ENCODE measurements at places on chromosomes 2 and 18. TPM values are rescaled to one million over a fixed set of nuclear protein-coding genes. Genes with fewer than 3 reads are reported as not detected.

DNA sequence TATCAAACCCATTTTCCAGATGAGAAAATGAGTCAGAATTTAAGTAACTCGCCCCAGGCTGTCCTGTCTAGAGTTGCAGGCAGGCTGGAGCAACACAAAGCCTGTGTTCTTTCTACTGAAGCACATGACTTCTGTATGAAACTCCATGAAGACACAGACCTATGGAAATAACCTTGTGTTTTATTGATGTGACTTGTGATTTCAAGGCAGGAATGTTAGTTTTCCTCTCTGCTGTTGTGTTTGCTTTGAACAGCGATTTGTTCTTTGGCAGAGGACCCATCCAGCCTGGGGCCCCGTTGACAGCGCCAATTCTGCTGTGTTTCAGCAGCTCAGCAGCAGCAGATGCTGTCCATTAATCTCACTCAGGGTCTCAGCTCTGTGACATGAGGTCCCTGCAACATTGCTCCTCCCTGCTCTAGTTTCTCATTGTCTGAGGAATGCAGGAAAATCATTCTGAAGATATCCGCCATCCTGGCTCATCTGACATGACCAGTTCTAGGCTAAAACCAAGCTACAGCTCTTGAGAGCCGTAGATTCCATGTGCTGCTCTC, 344.3 kb upstream of the RAB12 start:
- H3K27me3 ChIP-seq: no peaks in the 10 kb centered on the region
- no peak overlapping the region for H3K4me3 ChIP-seq
- H3K4me1 ChIP-seq: peaks cover 4% of the 10 kb centered on the region

DNA sequence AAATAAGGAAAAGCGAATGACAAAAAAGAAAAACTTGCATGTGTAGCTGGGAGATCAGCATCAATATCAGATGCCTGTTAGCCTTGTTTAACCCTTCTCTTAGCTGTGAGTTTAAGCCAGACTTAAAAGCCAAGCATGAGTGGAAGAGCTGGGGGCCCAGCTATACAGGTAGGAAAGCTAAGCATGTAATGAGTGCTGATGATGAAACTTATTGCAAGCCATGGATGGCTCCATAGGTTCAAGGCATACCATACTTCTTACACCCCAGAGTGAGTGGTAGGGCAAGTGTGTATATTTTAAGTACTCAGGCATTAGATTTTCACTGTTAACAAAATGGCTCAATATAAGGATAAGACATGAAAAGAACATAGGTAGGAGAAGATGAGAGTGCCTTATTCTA, 28.0 kb downstream of the RBBP8 start:
- H3K27ac ChIP-seq: no peak overlapping the region
- H3K36me3 ChIP-seq: no peaks in the 10 kb centered on the region
- H3K4me1 ChIP-seq: peaks cover 2% of the 10 kb centered on the region
- H3K27me3 ChIP-seq: no peaks in the 10 kb centered on the region
- H3K4me3 ChIP-seq: no peak overlapping the region

DNA sequence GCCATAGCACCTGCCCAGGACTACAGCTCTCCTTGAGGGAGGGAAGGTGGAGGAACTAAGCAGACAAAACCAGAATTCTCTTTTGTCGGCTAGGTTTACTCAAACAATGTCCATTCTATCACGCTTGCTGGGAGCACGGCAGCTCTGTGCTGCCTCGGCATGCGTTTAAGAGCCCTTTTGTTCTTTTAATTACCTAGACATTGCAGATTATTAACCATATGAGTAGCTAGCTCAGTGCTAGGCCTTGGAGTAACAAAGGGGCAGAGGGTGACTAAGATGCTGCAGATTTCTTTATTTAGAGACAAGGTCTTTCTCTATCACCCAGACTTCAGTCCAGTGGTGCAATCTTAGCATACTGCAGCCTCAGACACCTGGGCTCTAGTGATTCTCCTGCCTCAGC, 11.1 kb downstream of the MSGN1 start:
- H3K36me3 ChIP-seq: no peaks in the 10 kb centered on the region
- H3K4me1 ChIP-seq: no peaks in the 10 kb centered on the region
- DNase-seq: no peak
- H3K27me3 ChIP-seq: peaks cover 29% of the 10 kb centered on the region
- no peak overlapping the region for H3K27ac ChIP-seq

DNA sequence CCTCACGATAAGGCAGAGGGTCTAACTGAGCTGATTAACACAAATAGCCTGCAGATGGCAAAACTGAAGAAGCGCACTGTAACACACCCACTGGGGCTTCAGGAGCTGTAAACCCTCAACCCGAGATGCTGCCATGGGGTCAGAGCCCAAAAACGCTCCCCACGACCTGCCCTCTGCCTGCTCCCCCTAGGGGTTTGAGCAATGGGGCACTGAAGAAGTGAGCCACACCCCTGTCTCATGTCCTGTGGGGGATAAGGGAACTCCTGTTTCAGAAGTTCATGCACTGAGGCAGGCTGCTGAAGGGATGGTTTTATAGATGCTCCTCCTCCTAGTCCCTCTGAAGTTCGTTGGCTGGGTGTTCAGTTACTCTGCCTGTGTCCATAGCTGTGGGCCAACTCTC, 105.9 kb upstream of the CELF4 start:
- no peaks in the 10 kb centered on the region for H3K36me3 ChIP-seq
- no peaks in the 10 kb centered on the region for H3K27me3 ChIP-seq
- no peak for DNase-seq
- H3K4me1 ChIP-seq: no peaks in the 10 kb centered on the region
- H3K27ac ChIP-seq: no peak overlapping the region

DNA sequence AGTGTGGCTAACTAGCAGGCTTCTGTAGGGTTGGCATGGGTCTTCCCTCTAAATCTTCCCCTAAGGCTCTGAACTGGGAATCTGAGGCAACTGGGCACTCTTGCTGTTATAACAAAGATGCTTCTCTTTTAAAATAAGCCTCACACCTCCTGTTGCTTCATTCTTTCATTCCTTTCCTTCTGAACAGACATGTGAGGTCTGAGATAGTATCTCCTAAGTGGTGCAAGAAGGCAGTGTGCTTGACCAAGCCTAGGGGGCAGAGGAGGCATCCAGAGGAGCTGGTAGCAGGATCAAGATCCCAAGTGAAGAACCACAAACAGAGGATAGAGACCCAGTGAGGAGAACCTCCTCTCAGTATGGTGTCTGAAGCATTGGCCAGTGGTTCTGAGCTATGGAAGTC, 90.9 kb downstream of the TTC27 start:
- no peak overlapping the region for H3K4me3 ChIP-seq
- DNase-seq: no peak
- H3K36me3 ChIP-seq: no peaks in the 10 kb centered on the region
- H3K27ac ChIP-seq: no peak overlapping the region
- H3K27me3 ChIP-seq: no peaks in the 10 kb centered on the region

- H3K4me3 ChIP-seq: no peak overlapping the region
- no peak for DNase-seq
- peaks cover 4% of the 10 kb centered on the region for H3K4me1 ChIP-seq
- H3K27me3 ChIP-seq: no peaks in the 10 kb centered on the region
- H3K27ac ChIP-seq: no peak overlapping the region
These were observed 69.2 kb downstream of the RNF152 start for GRCh38 chr18:61823595-61823994.

GRCh38 chr2:128833664-128834027, 515.0 kb upstream of the HS6ST1 start:
- no peak overlapping the region for H3K4me3 ChIP-seq
- no peak for DNase-seq
- no peaks in the 10 kb centered on the region for H3K36me3 ChIP-seq
- H3K27me3 ChIP-seq: no peaks in the 10 kb centered on the region
- no peak overlapping the region for H3K27ac ChIP-seq

DNA sequence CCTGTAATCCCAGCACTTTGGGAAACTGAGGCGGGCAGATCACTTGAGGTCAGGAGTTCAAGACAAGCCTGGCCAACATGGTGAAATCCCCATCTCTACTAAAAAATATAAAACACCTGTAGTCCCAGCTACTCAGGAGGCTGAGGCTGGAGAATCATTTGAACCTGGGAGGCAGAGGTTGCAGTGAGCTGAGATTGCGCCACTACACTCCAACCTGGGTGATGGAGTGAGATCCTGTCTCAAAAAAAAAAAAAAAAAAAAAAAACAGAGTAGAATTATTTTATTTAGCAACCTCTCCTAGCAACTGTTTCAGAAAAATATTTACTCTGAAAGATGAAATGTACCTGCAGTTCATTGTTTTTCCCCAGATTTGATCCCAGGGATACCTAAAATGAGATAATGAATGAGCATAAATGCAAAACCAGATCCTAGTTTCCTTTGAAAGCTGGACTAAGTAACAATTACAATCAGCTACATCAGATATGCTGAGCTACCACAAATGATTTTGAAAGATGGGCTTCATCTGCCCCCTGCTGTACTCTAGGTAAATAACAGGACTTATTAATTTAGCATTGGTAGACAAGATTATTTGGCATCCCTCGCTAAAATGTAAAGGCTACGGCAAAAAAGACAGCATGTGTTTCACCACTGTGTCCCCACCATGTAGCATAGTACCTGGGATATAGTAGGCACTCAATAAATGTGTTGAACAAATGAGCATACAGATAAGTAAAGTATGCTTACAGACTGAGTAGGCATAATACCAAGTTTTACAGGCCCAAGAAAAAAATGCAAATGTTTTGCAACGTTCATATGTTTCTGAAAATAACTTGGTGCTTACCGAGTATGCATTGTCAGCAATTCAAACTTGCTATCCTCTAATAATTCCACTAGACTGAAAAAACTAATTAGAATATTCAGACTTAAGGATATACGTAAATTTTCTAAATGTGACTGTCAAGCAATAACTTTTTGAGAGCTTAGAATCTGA, 102.5 kb downstream of the ATL2 start:
- no peak overlapping the region for H3K27ac ChIP-seq
- no peaks in the 10 kb centered on the region for H3K36me3 ChIP-seq
- DNase-seq: peak; percentile 87
- peaks cover 2% of the 10 kb centered on the region for H3K4me1 ChIP-seq

GRCh38 chr2:70743677-70744076, 24.3 kb downstream of the ADD2 start:
- H3K36me3 ChIP-seq: no peaks in the 10 kb centered on the region
- no peaks in the 10 kb centered on the region for H3K4me1 ChIP-seq
- no peak overlapping the region for H3K4me3 ChIP-seq

- peaks cover 36% of the 10 kb centered on the region for H3K4me1 ChIP-seq
- no peak overlapping the region for H3K27ac ChIP-seq
- H3K27me3 ChIP-seq: no peaks in the 10 kb centered on the region
- peaks cover 4% of the 10 kb centered on the region for H3K36me3 ChIP-seq
- DNase-seq: no peak
These were observed 60.7 kb downstream of the TNS1 start for GRCh38 chr2:217941886-217942728.

DNA sequence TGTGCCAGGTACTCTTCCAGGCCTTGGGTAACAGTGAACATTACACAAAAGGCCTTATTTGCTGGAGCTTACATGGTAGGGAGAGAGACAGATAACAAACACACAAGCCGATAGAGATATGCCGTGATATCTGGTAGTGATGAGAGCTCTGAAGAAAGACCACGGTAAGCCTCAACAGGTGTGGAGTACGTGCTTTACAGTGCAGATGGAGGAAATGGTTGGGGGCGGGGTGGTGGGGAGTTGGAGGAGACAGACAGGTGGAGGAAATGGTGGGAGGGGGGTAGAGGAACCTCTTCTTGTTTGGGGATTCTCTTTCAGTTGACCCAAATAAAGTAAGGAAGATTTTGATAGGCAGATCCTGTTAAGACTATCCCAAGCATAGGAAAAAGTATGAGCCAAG, 141.1 kb upstream of the ALPP start:
- H3K36me3 ChIP-seq: peaks cover 4% of the 10 kb centered on the region
- H3K4me1 ChIP-seq: peaks cover 3% of the 10 kb centered on the region
- H3K4me3 ChIP-seq: no peak overlapping the region
- no peak for DNase-seq
- no peak overlapping the region for H3K27ac ChIP-seq

DNA sequence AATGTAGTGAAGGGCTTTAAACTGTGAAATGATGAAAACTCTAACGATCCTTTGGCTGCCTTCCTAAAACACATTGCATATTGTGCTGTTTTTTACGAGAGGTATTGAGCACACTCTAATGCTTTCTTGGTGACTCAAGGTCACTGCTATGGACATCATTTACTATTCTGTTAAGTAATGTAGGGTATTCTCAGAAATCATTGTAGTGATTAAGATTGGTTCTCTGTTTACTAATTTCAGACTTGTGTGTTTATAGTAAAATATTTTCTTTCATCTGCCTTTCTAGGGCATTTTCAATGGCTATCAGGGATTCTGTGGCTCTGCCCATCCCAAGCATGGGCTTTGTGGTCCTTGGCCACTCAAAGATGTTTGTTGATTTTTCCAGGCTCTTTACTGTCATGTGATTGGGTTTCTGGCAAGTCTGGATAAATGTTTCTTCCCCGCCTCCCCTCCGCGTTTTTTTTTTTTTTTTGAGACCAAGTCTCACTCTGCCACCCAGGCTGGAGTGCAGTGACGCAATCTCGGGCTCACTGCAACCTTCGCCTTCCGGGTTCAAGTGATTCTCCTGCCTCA, 29.3 kb downstream of the UBE2F start:
- peaks cover 5% of the 10 kb centered on the region for H3K36me3 ChIP-seq
- H3K27me3 ChIP-seq: no peaks in the 10 kb centered on the region

DNA sequence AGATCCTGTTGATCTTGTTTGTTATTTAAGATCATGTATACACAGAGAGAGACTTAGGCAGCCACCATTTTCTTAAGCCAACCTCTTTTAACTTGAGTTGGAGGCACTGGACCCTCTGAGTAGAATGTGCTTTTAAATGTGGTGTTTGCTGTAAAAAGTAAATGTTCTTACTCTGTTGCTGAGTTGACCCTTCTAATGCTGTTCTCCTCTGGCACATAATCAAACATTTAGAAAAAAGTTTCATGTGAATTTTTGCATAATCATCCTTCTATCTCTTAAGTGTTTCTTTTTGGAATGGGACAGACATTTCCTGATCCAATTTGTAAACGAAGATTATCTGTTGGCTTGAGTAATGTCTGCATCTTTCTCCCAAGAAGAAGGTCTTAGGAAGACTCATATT, 255.1 kb upstream of the ETAA1 start:
- no peak for DNase-seq
- no peaks in the 10 kb centered on the region for H3K36me3 ChIP-seq
- no peak overlapping the region for H3K27ac ChIP-seq

DNA sequence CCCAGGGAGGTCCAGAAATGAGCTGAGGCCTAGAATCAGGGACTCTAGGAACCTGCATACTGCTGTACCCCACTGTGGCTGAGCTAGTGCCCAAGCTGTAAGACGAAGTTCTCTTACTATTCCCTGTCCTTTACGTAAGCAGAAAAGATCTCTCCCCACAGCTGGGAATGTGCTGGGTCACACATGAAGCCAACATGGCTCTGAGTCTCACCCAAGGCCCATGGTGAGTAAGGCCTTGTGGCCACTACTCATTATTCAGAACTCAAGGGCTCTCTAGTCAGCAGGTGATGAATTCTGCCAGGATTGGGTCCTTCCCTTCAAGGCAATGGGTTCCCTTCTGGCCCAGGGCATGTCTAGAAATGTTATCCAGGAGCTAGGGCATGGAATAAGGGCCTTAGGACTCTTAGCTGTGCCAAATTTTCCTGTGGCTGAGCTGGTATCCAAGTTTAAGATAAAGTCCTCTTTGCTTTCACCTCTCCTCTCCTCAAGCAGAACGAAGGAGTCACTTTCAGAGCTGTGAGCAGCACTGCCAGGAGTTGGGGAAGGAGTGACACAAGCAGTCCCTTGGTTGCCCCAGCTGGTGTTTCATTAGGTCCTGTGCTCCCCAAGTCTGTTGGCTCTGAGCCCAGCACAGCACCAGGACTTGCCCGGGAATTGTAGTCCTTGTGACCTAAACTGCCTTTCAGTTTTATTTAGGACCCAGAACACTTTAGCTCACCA, 707.6 kb downstream of the SLC4A3 start:
- H3K27ac ChIP-seq: no peak overlapping the region
- DNase-seq: no peak
- no peaks in the 10 kb centered on the region for H3K27me3 ChIP-seq
- H3K36me3 ChIP-seq: no peaks in the 10 kb centered on the region
- no peak overlapping the region for H3K4me3 ChIP-seq
- H3K4me1 ChIP-seq: no peaks in the 10 kb centered on the region

FAM110C gene
- not detected for polyA plus RNA-seq

TMEM198 gene
- polyA plus RNA-seq: 2.2 TPM

HOXD12 gene
- polyA plus RNA-seq: not detected

PPP4R1 gene
- polyA plus RNA-seq: 70.9 TPM

PID1 gene
- 1.1 TPM for polyA plus RNA-seq
